ENCODE measurements at places on chromosomes 12 and 14. TPM values are rescaled to one million over a fixed set of nuclear protein-coding genes. Genes with fewer than 3 reads are reported as not detected.

The FAM181A gene
- not detected for total RNA-seq

The DCN gene
- 189 TPM for total RNA-seq

The KCNA5 gene
- total RNA-seq, result 3.1 TPM

- H3K4me3 ChIP-seq, result no peak overlapping the region
- H3K4me1 ChIP-seq, result no peaks in the 10 kb centered on the region
- peak; percentile 55 for DNase-seq
- no peaks in the 10 kb centered on the region for H3K27me3 ChIP-seq
These were observed 126.0 kb upstream of the ATF7IP start for GRCh38 chr12:14239350-14239934.

DNA sequence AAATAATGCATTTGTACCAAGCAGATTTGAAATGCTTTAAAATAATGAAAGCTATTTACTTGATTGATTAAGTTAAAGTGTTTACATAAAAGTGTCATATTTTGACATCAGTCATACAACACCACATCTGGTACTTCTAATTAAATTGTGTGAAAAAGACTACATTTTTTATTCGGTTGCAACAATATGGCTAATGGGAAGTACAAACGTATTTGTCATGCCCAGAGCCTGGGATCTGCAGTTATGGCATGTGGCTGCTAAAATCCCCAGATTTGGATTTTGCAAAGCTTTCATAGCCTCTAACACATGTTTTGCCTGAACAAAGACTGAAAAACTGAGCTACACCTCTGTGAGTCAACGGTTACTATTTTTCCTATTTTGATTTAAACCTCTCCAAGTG is 66.6 kb downstream of the LLPH start:
- H3K4me3 ChIP-seq, result no peak overlapping the region
- peaks cover 11% of the 10 kb centered on the region for H3K27me3 ChIP-seq
- H3K36me3 ChIP-seq, result no peaks in the 10 kb centered on the region
- DNase-seq, result no peak
- no peaks in the 10 kb centered on the region for H3K4me1 ChIP-seq
- no peak overlapping the region for H3K27ac ChIP-seq

GRCh38 chr14:55272922-55273321 is 1.7 kb downstream of the FBXO34 start:
- peak overlapping the region; percentile 99 for H3K27ac ChIP-seq
- DNase-seq, result no peak
- H3K36me3 ChIP-seq, result no peaks in the 10 kb centered on the region
- no peaks in the 10 kb centered on the region for H3K27me3 ChIP-seq

DNA sequence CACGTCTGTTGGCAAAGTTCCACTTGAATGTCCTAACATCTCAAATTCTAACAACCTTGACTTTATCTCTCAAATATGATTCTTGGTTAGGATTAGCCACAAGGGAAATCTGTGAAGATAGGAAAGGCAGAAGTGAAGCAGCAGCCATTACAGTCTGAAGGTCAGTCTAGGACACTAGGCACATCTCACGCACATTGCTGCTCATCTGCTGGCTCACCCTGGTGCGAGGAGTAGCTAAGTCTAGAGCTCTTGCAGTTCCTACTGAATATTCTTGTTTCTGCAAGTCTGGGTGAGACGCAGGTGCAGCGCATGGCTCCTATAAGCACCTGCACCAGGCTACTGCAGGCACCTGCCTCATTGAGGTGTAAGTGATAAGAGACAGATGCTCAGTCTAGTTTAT is 6.4 kb upstream of the SLC25A3 start:
- H3K27ac ChIP-seq, result no peak overlapping the region
- H3K36me3 ChIP-seq, result no peaks in the 10 kb centered on the region
- H3K4me3 ChIP-seq, result no peak overlapping the region
- no peaks in the 10 kb centered on the region for H3K27me3 ChIP-seq
- DNase-seq, result no peak

Measured in stomach (tissue), 19 donors.